ENCODE measurements at places on chromosomes 13 and 19. TPM values are rescaled to one million over a fixed set of nuclear protein-coding genes. Genes with fewer than 3 reads are reported as not detected.

IL12RB1 gene
- 109 TPM for total RNA-seq

SHC2 gene
- total RNA-seq: not detected

CLEC17A gene
- not detected for total RNA-seq

GRCh38 chr13:69010789-69011188, 1096.8 kb upstream of the ATXN8OS start:
- DNase-seq: no peak

ZNF540 gene
- 2.3 TPM for total RNA-seq

LILRB5 gene
- total RNA-seq: not detected

DNA sequence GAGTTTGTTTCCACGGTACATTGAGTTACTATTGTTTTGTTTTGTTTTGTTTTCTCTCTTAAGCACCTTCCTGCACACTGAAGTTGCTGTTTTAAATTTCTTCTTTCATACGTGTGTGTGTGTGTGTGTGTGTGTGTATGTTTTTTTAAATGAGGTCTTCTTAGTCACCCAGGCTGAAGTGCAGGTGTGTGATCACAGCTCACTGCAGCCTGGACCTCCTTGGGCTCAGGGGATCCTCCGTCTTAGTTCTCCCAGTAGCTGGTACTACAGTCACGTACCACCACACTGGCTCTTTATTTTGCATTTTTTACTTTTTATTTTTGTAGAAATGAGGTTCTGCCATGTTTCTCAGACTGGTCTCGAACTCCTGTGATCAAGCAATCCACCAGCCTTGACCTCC, 20.8 kb upstream of the ZNF429 start:
- no peak for DNase-seq

DNA sequence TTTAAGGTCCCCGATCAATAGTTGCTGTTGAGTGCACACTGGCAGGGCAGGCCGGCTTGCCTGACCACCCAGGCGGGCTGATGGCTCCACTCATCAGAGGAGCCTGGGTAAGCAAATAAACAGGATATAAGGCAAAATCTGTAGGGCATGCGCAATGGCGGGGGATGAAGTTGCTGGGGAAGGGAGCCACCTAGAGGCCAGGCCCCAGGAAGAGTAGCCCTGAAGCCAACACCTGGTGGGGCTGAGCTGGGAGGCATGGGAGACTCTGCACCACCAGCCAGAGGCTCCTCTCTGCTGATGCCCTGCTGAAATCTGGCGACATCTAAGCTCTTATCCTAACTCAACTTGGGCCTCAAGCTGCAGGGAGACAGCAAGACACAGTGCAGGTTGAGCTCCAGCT, 324.3 kb downstream of the ZNF536 start:
- no peak for DNase-seq

DNA sequence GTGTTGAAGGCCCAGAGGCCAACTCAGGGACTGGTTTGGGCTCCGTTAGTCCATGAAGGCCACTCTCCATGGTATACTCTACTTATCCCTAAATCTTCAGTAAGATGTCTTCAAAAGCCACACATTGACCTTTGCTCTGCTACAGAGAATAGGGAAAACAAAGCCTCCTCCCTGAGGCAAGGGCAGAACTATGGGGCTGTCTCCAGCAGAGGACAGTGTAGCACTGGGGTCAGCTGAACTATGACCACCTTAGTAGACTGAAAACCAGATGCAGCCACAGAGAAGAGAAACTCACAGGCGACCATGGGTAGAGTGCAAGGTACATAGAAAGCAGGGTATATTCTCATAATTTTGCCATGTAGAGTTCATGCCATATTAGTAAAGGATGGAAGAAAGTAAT, 587.4 kb downstream of the LMO7 start:
- no peak for DNase-seq

DNA sequence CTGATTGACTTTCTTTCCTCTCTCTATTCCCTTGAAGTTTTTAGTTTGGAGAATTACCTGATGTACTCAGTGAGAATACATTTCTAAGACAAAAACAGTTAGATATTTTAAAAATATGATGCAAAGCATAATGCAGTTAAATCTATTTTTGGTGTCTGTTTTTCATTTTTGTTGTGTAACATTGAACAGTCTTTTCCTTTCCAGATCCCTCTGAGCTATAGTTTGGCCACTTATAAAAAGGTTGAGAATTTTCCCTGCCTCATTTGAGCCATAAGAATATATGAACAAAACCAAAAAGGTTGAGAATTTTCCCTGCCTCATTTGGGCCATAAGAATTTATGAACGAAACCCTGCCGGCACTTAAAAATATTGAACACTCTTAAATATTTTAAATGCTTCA, 57.0 kb upstream of the IPO5 start:
- no peak for DNase-seq

DNA sequence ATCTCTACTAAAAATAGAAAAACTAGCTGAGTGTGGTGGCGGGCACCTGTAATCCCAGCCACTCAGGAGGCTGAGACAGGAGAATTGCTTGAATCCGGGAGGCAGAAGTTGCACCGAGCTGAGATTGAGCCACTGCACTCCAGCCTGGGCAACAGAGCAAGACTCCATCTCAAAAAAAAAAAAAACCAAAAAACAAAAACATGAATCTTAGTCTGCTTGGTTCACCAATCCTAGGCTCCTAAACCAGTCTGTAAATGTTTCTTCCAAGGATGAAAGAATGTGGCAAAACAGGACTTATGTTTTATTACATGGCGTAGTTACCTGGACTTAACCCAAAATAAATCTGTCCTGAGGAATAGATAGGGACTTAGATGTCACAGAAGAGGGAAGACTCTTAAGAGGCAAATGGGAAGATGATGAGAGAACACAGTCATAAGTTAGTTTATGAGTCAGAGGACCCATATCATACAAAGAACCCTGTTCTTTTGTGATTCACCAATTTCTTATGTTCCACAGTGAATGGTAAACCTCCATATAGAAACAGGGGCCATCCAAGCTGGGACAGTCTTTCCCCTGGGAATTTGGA, 6.9 kb upstream of the FBXL3 start:
- no peak for DNase-seq

DNA sequence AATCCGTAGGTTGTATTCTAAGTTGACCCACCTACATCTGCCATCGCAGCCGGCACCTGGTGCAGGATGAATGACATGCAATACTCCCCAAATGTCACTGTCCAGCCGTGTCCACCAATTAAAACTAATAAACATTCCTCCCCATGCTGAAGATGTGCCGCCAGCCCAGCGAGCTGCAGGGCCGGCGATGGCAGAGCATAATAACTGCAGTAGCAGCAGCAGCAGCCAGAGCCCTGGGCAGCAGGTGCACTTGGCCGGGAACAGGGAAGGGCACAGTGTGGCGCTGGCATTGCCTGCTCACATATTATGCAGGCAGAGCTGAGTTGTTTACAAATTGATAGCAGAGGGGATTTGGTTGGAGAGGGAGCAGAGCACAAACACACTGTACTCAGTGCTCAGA, 754.9 kb downstream of the OLFM4 start:
- DNase-seq: no peak

DNA sequence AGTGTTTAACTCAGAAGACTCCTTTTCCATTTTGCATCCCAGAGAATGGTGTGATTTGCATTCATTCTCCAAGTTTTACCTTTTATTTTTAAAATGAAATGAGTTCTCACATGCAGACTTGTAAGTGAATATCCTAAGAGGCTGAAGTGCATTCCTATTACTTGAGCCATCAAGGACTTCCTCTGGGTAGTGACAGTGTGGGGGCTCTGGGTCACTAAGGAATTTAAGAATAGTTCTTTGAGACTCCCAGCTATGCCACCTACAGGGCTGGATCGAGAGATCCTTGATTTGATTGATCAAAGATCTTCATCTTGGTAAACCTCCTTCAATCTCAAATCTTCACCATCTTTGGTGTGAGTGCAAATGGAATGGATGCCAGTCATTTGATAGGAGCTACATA, 36.3 kb upstream of the SLC10A2 start:
- no peak for DNase-seq

DNA sequence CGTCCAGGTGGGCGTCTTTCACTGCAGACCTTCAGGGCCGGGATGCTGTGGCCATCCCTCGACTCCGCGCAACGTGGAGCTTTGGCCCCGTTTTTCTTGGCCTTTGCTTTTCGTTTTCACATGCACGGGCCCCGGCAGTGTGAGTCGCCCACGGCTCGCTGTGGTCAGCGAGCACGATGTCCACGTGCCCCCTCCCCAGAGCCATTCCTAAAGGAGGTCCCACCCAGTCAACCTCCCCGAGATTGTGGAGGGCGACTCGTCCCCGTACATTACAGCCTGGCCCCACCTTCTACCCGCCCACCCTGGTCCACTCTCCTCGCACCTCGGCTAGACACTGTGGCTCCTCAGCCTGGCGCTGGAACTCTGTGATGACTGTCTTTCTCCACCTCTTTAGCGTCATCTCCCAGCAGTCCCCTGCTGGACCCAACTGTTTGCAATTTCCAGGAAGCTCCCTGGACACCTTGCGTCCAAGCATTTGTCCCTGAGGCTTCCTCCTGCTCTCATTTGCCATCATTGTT, 405 bp downstream of the ZNF446 start:
- no peak for DNase-seq

SIGLEC5 gene
- total RNA-seq: 0.64 TPM

Measured in natural killer cell treated with Interleukin-12 subunit alpha and Interleukin-12 subunit beta and Interleukin-15 and Interleukin-18, amount 100 ng/mL, for 72 hours (primary cell).